NCI-H2171 (cell line): ENCODE measurements at places on chromosomes 16 and 17.

DNA sequence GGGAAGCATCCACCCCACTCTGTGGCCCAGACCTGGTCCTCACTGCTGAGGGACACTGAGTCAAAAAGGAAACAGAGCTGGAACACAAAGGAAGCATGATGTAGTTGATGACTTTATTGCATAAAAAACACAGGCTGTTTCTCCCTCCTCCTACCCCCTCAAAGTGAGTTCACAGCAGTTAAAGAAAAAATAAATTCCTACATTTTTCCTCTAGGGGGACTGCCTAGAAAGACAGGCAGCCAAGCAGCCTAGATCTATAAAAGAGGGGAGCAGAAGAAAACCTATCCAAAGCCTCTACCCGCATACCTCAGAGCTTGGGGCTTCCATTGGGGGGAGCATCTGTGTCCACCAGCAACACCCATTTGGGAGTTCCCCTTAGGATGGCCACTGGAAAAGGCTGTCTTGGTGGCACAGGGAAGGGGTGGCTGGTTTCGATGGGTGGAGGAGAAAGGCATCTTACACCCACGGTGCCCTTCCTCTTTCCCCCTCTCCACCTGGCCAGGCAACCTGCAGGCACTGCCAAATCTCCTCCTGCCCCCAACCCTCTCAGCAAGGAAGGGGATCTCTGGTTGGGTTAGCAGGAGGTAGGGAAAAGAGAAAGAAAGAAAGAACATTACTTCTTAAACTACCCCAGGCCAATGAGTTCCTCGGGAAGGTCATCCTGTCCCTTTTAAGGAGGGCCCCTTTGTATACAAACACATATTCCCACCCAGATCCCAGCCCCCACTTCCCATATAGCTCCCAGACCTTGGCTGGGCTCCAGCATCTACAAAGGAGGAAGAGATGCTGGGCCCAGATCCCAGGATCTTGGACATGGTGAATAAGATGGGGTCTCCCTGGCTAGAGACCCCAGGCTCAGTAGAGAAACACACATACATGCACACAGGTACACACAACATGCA is 4.0 kb upstream of the SCRN2 start:
- DNase-seq, result no peak

- no peak for DNase-seq
These were observed 2.0 kb upstream of the ACE start for GRCh38 chr17:63474586-63475460.

DNA sequence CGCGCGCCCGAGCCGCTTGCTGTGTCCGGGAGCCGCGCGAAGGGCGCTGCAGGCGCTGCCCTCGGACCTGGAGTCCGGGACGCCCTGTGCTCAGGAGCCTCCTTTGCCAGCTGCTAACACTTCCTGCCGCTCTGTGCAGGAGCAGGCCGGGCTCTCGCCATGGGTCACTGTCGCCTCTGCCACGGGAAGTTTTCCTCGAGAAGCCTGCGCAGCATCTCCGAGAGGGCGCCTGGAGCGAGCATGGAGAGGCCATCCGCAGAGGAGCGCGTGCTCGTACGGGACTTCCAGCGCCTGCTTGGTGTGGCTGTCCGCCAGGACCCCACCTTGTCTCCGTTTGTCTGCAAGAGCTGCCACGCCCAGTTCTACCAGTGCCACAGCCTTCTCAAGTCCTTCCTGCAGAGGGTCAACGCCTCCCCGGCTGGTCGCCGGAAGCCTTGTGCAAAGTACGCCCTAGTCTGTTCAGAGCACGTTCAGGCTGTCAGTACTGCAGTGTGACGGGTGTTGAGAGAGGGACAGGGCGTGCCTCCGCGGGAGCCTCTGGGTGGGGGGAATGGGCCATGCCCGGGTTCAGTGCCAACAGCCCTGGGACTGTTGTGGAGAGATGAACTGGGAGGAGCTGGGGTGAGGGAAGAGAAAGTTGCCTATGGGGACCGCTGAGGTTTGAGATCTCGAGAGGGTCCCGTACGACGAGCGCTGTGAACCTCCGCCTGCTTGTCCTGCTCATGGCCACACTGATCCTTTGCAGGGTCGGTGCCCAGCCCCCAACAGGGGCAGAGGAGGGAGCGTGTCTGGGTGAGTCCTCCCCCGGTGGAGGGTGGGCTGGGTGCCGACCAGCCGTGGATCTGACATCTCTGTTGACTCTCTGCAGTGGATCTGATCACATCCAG is 1.3 kb downstream of the ZNF276 start:
- no peak for DNase-seq

GRCh38 chr16:27703121-27703520 is 153.2 kb downstream of the KATNIP start:
- no peak for DNase-seq

- no peak for DNase-seq
These were observed 177.4 kb upstream of the GSE1 start for GRCh38 chr16:85435700-85436099.

DNA sequence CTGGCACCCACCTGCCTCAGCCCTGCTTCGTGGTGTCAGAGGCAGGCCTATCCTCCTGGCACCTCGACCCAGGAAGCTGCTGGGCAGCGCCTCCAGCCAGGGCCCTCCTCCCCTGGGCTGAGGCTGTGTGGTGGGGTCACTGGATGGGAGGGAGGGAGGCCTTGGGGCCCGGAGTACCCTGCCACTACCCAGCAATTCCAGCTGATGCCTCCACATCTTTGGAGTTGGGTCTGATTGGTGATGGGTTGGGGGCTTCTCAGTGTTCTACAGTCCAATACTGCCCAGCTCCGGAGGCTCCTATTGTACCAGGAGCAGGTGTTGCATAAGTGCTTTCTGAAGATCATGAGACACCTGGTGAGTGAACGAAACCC is 48.0 kb downstream of the USP22 start:
- DNase-seq, result no peak

- DNase-seq, result no peak
These were observed 2.6 kb downstream of the ADAP2 start for GRCh38 chr17:30924341-30924740.

DNA sequence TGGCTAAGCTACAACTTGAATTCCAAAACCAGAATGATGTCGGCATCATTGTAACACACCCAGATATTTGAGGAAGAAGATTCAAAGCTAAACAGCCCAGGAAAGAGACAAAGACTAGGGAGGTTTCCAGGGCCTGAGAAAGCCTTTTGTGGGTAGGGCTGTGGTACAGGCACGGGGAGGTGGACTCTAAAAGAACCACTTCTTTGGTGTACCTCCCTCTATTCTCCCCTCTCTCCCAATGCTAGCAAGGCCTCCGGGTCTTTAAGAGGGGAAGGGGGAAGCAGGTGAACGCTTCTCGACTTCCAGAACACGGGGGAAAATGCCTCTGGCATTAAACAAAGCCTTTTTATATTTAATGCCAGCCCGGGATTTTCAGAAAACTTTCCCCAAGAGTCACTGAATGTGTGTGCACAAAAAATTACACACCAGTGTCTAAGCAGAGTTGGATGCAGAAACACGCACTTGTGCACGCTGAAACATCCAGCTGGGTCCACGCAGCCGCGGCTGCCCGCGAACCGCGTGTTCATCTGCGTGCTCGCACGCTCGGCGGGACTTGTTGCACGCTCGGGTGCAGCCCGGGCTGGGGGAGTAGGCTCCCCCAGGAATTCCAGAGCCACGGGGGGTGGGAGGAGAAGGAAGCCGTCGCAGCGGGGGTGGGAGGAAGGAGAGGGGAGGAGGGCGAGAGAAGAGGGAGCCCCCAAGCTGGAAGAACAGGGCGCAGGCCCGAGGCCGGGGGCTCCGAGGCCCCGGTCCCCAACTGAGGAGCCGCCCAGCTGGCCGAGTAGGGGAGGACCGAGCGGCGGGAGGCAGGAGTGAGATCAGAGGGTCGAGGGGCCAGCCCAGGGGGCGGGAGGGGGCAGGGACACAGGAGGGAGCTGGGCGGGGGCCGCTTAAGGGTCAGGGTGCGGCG is 20.1 kb upstream of the ZNF423 start:
- DNase-seq, result no peak

DNA sequence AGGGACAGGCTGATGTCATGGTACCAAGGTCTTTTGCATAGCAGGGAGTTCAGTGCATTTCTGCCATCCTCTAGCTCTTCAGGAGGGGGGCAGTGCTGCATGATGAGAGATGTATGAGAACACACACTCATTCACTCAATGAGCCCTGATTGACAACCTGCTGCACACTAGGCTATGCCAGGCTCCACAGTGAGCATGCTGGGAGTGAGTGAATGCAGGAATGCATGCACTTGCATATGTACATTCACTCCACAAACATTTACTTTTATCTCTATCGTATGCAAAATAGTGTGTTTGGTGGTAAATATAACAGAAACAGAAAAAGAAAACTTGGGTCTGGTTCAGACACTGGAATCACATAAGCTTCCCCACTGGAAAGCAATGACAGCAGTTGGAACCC is 374.1 kb upstream of the C16orf82 start:
- DNase-seq, result no peak

GRCh38 chr17:56023851-56024250 is 129.4 kb upstream of the ANKFN1 start:
- DNase-seq, result no peak

GRCh38 chr17:28926786-28927185 is 23.9 kb upstream of the DHRS13 start:
- no peak for DNase-seq

GRCh38 chr17:6097005-6097279 is 26.8 kb downstream of the WSCD1 start:
- no peak for DNase-seq

DNA sequence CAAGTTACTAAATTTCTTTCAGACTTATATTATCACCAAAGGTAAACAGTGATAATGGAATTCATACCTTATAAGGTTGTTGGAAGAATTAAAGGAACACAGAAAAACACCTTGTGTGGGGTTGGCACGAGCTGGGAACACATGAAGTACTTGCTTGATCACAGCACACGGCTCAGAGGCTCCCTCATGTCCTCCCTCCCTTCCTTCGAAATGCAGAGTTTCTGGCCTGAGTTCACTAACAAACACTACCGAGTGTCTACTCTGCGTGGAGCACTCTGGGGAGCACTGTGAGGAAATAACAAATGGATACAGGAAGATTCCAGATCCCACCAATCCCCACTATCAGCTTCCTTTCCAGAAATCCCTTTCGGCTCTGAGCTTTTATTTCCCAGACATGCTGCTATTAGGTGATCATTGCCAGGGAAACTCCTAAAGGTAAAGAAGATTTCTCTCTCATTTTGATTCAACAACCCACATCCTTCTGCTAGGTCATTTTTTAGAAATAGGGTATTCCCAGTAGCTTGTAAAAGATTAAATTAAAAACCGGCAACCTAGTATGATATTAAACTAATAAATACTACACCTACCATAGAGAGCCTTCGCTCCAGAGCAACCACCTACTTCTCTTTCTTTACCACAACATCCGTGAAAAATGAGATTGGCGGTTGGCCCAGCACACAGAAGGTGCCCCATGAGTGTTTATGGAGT is 6.1 kb upstream of the HNF1B start:
- no peak for DNase-seq

GRCh38 chr16:17265154-17265553 is 205.6 kb downstream of the XYLT1 start:
- DNase-seq, result peak; percentile 4

DNA sequence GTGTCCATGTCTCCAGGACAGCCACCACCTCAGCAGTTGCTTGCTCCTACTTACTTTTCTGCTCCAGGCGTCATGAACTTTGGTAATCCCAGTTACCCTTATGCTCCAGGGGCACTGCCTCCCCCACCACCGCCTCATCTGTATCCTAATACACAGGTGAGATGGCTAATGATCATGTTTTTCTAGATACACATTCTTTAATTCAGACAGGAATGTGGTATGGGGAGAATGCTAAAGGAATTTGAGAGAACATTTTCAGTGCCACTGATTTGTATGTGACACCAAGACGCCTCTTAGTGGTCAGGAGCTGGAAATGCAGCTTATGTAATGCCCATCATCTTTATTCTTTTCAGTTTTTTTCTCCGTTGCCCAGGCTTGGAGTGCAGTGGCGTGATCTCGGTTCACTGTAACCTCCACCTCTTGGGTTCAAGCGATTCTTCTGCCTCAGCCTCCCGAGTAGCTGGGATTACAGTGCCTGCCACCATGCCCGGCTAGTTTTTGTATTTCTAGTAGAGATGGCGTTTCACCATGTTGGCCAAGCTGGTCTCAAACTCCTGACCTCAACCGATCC is 8.9 kb upstream of the RAPGEFL1 start:
- DNase-seq, result peak; percentile 60
